ENCODE measurements at places on chromosomes 3 and 15. TPM values are rescaled to one million over a fixed set of nuclear protein-coding genes. Genes with fewer than 3 reads are reported as not detected.

DNA sequence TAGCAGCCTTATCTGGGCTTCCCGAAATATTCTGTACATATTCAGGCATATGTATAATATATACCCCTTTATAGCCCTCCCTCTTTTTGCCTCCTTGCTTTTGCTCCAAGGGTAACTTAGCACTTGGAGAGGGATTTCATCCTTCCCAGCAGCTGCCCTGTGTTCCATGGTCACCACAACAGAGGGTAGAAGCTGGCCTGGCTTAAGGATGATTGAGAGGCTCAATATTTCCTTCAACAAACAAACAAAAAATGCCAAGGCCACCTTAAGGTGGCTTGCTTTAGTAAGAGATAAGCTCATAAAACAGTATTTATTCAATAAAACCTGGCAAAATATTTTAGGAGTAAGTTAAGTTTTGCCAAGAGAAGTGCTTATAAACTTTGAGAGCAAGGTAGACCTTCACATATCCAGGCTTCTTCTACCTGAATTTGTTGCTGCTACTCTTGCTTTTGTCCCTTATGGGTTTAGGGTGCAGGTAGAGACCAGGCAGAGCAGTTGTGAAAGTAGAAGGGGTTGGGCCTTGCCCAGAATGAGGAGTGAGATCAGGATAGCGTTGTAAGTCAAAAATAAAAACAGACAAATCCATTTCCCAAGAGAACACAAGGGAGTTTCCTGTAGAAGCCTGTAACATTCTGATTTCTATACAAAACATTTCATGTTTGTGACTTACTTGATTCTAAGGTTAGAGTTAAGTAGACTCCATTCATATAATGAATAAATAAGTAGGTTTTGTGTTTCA is 52.7 kb upstream of the ATOSA start:
- DNase-seq = no peak

DNA sequence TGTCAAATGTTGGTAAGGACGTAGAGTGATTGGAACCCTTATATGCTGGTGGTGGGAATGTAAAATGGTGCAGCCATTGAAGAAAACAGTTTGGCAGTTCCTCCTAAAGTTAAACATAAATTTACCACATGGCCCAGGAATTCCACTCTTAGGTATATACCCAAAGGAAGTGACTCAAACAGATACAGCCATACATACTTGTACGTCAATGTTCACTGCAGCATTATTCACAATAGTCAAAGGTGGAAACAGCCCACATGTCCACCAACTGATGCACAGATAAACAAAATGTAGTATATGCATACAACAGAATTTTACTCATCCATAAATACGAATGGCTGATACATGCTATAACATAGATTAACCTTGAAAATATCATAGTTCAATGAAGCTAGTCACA is 13.2 kb downstream of the CLASP2 start:
- DNase-seq = no peak

DNA sequence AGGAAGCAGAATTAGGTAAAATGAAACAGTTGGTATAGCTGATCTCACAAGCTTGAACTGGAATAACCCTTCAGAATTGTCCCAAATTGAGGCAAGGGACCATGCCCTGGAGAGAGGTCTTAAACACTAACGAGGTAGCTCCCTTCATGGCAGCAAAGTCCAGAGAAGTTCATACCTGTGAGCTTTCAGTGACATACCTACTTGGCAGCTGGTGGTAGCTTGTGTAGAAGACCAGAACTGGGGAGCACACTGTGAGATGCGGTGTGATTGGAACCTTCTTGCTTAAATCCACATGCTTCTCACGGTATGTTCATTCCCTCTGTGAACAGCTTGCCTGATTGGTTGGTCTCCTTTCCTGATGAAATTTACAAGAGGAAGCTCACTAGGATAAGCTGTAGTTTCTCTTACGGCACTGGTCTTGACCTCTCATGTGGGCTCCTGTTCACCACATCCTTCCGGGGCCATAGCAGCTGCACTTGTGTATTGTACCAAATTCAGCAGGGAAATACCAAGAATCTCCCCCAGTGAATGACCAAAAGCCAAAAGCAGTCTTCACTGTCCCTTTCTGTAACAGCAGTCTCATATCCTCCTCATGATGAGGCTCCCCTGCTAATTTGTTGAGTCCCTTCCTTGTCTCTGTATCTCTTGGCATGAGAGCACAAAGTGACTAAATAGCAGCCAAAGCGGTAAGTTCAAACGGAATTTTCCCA is 483.7 kb upstream of the FRG2C start:
- DNase-seq = no peak

The HDC gene
- 3.0 TPM for total RNA-seq

Measured in liver (tissue), 10 donors.